C1 segment of cervical spinal cord (tissue), 14 donors: ENCODE measurements at places on chromosomes 6 and 20.

- no peak for DNase-seq
Observed at GRCh38 chr6:766625-767024, 73.7 kb upstream of the EXOC2 start.

DNA sequence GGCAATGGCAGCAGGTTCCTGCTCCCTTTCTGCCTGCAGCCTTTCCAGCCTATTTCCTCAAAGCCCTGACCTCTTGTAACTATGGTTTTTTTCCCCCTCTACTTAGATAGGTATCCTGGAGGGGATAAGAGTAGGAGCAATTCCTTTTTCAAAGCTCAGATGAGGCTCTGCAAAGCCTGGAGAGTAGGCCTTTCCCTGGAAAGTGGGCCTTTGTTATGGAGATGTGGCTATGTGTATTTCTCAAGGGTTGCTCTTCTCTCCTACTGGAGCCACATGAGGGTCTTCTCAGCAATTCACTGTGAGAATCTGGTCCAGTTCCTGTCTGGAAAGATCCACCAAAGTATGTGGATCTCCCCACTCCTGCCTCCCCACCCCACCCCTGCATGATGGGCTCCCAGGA lies 96.0 kb downstream of the DTD1 start:
- no peak for DNase-seq

- peak; percentile 45 for DNase-seq
Observed at GRCh38 chr6:3457710-3458602, 1.1 kb upstream of the SLC22A23 start.

DNA sequence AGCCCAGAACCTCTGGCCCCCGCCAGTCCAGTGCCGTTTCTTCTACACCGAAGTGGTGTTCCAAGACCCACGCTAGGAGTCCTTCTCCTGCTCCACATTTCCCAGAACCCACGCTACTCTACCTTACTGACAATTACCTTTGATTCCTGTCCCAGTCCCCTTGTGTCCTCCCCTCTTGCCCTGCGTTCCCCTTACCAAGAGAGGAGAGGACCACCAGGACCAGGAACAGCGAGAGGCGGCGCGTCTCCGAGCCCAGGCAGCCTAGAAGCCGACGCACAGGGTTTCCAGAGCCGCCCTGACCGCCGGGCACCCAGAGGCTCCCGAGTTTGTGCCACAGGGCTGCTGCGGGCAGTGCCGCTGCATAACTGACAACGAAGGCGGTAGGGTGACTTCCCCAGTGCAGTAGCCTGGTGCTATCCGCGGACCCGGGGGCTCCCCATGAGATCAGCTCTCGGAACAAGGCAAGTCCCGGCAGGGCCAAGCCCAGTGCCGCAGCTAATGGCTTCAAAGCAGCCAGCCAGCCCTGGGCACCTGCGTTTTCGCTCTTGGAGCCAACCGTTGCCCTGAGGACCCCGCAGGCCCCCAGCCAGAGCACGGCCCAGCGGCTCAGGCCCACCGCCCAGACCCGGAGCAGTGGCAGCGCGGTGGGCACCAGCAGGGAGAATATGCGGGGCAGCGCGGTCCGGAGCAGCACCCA lies 512 bp downstream of the TAP1 start:
- DNase-seq = peak; percentile 82

DNA sequence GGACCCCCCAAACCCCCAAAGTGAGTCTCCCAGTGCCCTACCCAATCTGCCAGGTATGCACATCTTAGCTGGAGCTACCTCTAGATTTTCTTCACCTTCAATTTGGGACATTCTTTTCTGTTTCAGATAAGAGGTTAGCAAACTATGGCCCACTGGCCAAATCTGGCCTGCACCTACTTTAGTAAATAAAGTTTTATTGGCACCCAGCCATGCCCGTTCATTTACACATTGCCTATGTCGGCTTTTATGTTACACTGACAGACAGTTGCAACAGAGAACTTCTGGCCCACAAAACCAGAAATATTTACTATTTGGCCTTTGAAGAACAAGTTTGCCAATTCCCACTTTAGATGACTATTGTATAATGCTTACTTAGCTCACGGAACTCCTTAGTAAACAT lies 55.9 kb upstream of the STX16 start:
- no peak for DNase-seq
